ENCODE measurements at places on chromosomes 11 and 22. TPM values are rescaled to one million over a fixed set of nuclear protein-coding genes. Genes with fewer than 3 reads are reported as not detected.
A peak's percentile ranks its signal among the peaks of the same experiment; 100 is the strongest.

Gene MGAT3
- total RNA-seq, result 43.8 TPM

Gene ACRV1
- total RNA-seq, result not detected

Gene KRTAP5-2
- total RNA-seq, result not detected

Gene MRGPRX4
- not detected for total RNA-seq

Gene BATF2
- 2.1 TPM for total RNA-seq

Gene PDGFD
- 37.1 TPM for total RNA-seq

Gene ANO5
- 1.2 TPM for total RNA-seq

Gene MUC2
- total RNA-seq, result 0.80 TPM

Gene OR52A5
- total RNA-seq, result not detected

Gene KIF18A
- total RNA-seq, result 0.32 TPM

GRCh38 chr11:65316227-65317024, 1.8 kb downstream of the CDC42EP2 start:
- no peak for DNase-seq

GRCh38 chr11:129223701-129224149, 31.6 kb upstream of the ARHGAP32 start:
- DNase-seq, result no peak

- no peak for DNase-seq
Measured at GRCh38 chr11:104366321-104366734, 202.4 kb upstream of the PDGFD start.

GRCh38 chr11:84430661-84431060, 1144.5 kb upstream of the CCDC90B start:
- DNase-seq, result no peak

GRCh38 chr11:35141071-35141470, 2.1 kb downstream of the CD44 start:
- no peak for DNase-seq

DNA sequence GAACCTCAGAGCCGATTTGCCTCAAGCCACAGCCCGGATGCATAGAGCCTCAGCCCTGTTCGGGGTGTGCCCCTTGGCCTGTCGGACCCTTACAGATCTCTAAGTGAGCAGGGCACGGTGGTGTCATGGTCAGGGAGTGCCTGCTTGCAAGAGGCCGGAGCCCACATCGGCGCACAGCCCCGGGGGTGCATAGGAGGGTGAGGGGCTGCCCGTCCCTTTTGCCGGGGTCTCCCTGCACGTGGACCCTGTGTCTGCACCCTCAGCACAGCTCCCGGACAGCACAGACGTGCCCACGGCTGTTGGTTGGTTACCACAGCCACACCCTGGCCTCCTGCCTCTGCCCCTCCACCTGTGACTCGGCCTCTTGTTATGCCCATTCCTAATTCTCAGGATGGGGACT, 6.5 kb downstream of the RAB36 start:
- DNase-seq, result no peak

DNA sequence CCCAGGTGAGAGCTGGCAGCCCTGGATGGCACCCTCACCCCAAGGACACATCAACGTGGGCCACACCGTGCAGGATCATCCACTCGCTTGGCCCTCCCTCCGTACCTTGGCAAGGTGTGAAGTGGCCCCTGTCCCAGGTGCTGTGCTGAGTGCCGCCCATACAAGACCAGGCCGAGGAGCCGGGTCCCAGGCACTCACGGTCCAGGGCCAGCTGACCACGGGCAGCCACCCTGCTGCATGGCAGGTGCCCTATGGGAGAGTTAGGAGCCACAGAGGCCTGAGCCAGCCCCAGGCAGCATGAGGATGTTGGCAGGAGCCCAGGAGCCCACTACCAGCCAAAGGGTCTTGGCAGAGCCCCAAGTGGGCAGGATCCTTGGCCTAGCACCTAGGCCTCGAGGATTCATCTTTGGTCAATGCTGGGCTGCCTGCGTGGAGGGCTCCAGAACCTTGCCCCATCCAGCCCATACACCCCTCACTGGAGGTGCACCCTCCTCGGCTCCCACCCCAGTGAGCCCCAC, 19.6 kb downstream of the RTN4R start:
- no peak for DNase-seq

GRCh38 chr11:1883346-1884302, 8.1 kb downstream of the PRR33 start:
- peak; percentile 73 for DNase-seq

DNA sequence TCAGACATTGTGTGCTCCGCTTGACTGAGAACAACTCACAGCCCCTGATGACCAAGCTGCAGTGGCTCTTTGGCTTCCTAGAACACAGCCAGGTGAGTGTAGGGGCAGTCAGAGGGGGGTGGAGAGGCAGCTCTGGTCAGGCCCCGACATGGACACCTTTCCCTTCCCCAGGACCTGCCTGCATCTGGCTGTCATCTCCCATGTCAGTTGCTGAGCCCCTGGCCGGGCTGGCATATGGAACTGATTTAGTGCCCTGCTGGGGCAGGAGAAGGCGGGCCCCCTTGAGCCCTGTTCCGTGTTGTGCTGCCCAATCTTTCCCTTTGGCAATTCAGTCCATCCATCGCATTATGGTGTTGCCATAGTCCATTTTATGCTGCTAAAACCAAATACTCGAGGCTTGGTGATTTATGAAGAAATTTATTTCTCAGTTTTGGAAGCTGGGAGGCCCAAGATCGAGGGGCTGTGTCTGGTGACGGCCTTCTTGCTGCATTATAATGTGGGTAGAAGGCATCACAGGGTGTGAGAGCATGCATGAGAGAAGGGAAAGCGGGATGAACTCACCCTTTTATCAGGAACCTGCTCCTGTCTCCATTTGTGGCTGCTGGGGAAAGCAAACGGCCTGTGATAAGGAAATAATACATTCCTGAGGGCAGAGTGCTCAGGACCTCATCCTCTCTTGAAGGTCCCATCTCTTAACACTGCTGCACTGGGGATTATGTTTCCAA, 19.0 kb downstream of the USP35 start:
- no peak for DNase-seq

- DNase-seq, result no peak
Measured at GRCh38 chr11:131370090-131370751, at the start of gene NTM. Gene NTM, plus strand, starts transcription at chr11:131370615.

DNA sequence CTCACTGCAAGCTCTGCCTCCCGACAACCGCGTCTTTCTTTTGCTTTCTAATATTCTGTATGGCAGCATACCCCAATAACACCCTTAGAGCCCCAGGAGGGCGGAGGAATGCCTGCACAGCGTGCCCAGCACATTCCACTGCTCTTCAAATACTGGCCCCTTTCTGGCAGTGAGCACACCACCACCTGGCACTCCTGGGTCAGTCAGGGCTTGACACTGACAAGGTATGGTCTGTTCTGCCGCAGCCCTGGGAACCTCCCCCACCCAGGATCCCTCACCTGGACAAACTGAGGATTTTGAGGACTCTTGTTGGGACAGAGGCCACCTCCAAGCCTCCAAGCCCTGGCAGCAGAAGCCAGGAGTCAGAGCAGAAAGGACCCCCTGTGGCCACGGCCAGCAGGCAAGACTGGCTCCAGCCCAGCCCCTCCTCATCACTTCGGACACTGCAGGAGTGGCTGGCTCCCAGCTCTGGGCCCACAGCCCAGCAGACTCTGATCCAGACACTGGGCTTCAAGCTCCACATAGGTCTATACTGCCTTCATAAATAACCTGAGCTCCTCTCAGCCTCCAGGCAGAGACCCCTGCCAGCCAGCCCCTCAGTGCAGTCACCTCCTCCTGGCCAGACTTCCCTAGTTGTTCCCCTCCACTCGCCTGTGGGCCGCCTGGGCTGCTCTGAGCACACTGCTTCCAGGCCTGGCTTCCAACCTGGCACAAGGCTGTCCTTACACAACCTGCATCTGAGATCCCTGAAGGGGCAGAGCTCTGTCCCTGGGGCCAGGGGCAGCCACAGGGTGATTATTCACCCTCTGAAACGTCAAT, 14.5 kb downstream of the CARS1 start:
- no peak for DNase-seq

GRCh38 chr11:96257036-96257435, 86.0 kb downstream of the MAML2 start:
- DNase-seq, result no peak

- DNase-seq, result no peak
Measured at GRCh38 chr11:114416441-114416961, 16.0 kb downstream of the RBM7 start.

- DNase-seq, result no peak
Measured at GRCh38 chr11:17691976-17692375, 27.4 kb upstream of the MYOD1 start.

GRCh38 chr11:80719292-80719646, 1278.4 kb upstream of the TENM4 start:
- no peak for DNase-seq

DNA sequence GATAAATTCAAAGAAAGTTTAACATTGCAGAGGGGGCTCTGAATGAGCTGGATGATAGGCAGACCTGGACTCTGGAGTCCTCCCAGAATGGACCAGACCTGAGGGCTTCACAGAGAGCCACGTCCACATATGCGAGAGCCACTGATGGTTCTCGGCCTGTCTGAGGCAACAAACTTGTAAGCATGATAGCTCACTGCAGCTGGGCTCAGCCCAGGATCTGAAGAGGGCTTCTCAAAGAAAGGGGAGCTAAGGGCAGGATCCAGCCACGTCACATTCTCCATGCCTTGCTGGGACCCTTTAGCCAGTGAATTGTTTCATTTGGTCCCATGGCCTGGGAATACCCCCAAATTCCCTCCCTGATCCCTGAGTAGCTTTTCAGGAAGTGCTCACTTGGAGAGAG, 98.9 kb downstream of the ATXN10 start:
- DNase-seq, result no peak

DNA sequence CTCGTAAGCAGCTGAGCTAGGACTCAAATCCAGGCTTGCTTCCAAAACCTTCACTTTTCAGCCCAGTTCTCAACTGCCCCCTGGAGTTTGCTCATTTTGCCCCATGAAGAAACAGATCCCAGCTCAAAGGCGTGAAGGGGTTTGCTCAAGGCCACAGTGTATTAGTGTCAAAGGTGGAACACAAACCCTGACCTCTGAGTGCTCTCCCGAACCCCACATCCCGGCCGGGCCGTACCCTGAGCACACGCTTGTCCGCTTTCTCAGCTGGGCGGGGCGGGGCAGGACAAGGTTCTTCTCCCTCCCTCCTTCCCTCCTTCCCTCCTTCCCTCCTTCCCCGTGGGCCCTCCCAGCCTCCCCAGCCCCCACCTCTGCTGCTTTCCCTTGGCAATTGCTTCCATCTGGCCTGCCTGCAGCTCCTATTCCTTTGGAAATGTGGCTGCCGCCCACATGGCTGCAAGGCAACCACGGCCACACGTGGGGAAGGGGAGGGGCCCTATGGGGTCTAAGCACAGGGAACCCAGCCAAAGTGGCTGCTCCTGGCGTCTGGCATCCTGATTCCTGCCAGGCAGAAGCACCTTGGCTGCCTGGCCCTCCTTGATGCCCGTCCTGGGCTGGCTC, 4.1 kb downstream of the ST3GAL4 start:
- DNase-seq, result no peak

DNA sequence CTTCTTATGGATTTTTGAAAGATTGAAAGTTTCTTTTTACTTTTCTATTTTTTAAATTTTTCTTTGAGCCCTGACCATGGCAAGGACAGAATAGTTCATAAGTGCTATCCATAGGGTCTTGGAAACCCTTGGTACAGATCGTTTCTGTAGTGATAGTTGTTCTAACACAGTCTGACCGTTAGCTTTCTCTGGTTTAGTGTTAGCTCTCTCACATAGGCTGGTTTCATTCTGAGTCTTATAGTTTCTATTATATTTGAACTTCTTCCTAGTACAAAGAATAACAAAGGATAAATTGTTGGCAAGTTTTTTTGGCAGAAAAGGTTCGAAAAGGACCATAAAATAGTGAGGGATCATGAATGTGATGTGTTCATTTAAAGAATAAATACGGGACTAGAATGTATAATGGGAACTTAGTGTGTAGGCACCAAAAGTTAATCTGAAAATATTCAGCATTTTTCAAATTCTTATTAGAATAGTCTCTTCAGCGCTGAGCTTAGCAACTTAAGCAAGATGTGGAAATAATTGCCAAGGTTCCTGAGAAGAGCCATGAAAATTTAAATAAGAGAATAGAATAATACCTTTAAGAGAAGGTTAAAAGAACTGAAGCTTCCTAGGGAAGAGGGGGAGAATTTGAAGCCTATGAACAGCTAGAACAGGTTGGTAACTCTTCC, 24.1 kb downstream of the FDX1 start:
- DNase-seq, result no peak
